ENCODE measurements at places on chromosomes 4 and X. TPM values are rescaled to one million over a fixed set of nuclear protein-coding genes. Genes with fewer than 3 reads are reported as not detected.

DNA sequence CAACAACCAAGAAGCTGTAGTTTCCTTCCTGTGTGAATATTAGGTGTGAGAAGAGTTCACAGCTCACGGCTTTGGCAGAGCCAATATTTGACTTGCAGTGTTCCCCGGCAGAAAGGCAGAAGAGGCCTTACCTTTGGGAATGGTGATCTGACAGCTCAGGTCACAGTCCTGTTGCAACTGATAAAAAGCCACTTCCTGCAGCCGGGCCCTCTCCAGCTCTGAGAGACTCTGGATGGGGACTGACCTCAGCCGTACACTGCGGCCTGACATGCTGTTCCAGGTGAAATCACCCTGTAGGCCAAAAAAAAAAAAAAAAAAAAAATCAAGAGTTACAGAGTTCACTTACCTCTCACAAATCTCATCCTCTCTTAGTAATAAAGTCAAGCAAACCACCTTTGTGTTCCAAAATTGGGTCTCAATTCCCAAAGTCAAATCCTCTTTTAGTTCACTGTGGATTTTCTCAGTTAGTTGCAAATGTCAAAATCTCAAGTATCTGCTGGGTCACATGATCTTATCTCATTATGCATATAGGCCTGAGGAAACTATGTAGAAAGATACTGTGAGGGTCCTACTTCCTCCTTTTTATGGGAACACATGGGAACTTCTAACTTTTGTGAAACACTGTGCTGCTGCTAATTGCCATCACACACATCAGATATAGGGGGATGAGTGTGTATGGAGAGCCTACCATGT, 38.6 kb upstream of the AMELX start:
- no peak for DNase-seq

- DNase-seq, result no peak
These were observed 691 bp downstream of the SCARB2 start for GRCh38 chr4:76212851-76213414.

DNA sequence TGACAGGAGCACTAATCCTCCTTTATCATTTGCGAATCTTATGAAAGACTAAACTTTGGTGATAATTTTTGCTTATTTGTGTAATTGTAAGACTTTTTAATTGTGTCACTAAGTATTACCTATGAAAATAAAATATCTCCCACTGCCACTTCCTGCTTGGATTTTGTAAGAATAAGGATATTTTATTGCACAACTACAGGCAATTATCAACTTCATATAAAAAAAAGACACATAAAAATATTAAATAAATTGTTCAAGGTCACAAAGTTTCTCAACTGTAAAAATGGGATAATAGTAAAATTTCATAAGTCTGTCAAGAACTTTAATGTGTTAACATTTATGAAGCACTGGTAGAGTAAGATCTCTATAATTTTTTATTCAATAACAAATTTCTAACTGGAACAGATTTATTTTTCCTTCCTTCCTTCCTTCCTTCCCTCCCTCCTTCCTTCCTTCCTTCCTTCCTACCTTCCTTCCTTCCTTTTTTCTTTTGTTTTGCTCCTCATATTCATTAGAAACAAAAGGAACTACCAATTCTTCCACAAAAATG, 527.6 kb upstream of the FAM47C start:
- DNase-seq, result no peak

DNA sequence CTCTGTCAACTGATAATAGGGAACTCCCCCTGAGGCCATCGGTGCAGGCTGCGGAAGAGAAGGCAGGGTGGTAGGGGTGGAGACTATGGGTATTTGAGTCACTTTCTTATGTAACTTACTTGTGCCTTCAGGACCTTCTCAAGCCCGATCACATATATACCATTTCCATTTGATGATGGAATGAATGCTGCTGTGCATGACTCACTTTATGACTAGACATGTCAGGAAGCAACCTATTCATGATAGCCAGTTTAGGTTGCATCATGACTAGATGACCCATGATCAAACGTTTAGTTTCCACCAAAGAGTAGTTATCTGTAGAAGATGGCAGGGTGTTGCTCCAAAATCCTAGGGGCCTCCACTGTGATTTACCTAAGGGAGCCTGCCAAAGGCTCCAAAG, 435.5 kb downstream of the DTHD1 start:
- DNase-seq, result no peak

- DNase-seq, result no peak
These were observed 78.0 kb downstream of the DMD start for GRCh38 chrX:33133320-33133719.

Gene C4orf17
- 0.09 TPM for polyA plus RNA-seq

Gene HTRA3
- polyA plus RNA-seq, result 11.8 TPM

Gene TREX2
- polyA plus RNA-seq, result 0.34 TPM
